ENCODE measurements at places on chromosomes 13 and 19.
A peak's percentile ranks its signal among the peaks of the same experiment; 100 is the strongest.

- H3K4me3 ChIP-seq: peak overlapping the region; percentile 64
- H3K4me1 ChIP-seq: peaks cover 78% of the 10 kb centered on the region
- H3K27ac ChIP-seq: peak overlapping the region; percentile 99
- DNase-seq: peak; percentile 89
Measured at GRCh38 chr19:18304458-18305310, 18.2 kb downstream of the LSM4 start.

GRCh38 chr19:44585371-44586133 is 27.8 kb upstream of the IGSF23 start:
- peaks cover 16% of the 10 kb centered on the region for H3K4me1 ChIP-seq
- no peak for DNase-seq
- no peak overlapping the region for H3K27ac ChIP-seq
- H3K4me3 ChIP-seq: no peak overlapping the region
- H3K27me3 ChIP-seq: peaks cover 5% of the 10 kb centered on the region

DNA sequence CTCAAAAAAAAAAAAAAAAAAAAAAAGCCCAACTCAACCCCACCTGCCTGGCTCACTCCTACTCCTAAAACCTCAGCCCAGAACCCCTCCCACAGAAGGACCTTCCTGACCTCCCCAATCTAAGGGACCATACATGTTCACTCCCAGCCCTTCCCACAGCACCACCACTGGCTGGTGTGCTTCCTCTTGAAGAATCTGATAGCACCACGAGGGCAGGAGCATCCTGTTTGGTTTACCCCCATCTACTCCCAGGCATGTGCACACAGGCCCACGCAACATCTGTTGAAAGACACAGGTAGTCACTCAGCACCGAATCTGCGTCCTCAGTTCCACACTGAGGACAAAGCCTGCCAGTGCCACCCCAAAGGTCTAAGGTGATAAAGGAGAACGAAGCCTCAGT is 8.2 kb downstream of the LATS2 start:
- H3K36me3 ChIP-seq: no peaks in the 10 kb centered on the region
- H3K4me3 ChIP-seq: no peak overlapping the region
- peak overlapping the region; percentile 1 for H3K27ac ChIP-seq
- no peaks in the 10 kb centered on the region for H3K27me3 ChIP-seq
- peaks cover 100% of the 10 kb centered on the region for H3K4me1 ChIP-seq
- DNase-seq: no peak

GRCh38 chr19:42115705-42116104 is 16.5 kb downstream of the POU2F2 start:
- no peak overlapping the region for H3K4me3 ChIP-seq
- H3K27ac ChIP-seq: no peak overlapping the region
- no peak for DNase-seq
- peaks cover 13% of the 10 kb centered on the region for H3K4me1 ChIP-seq
- peaks cover 4% of the 10 kb centered on the region for H3K27me3 ChIP-seq
